ENCODE measurements at places on chromosomes 3 and 15. TPM values are rescaled to one million over a fixed set of nuclear protein-coding genes. Genes with fewer than 3 reads are reported as not detected.
A peak's percentile ranks its signal among the peaks of the same experiment; 100 is the strongest.

- no peak for DNase-seq
Measured at GRCh38 chr3:116164039-116164438, 281.2 kb downstream of the LSAMP start.

DNA sequence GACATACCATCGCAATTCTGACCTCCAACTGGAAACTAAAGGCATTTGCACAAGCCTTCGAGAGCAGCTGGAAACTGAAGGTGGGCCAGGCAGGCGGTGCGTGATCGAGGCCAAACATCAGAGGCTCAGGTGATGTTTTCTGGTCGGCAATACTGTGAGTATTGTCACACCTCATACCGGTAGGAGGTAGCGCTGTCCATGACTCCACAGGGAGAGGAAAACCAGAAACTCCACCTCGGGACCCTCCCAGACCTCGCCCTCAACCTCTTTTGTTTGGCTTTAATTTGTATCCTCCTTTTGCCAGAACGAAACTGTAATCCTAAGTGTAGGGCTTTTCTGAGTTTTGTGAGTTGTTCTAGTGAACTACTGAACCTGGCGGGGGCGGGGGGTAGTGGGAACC, 43.6 kb downstream of the LDHAL6B start:
- no peak for DNase-seq

ARL6IP5 gene
- 121 TPM for total RNA-seq

GRCh38 chr15:88166082-88166993, 90.2 kb downstream of the NTRK3 start:
- DNase-seq, result no peak

GRCh38 chr3:116977441-116977840, 267.9 kb downstream of the TUSC7 start:
- no peak for DNase-seq

DNA sequence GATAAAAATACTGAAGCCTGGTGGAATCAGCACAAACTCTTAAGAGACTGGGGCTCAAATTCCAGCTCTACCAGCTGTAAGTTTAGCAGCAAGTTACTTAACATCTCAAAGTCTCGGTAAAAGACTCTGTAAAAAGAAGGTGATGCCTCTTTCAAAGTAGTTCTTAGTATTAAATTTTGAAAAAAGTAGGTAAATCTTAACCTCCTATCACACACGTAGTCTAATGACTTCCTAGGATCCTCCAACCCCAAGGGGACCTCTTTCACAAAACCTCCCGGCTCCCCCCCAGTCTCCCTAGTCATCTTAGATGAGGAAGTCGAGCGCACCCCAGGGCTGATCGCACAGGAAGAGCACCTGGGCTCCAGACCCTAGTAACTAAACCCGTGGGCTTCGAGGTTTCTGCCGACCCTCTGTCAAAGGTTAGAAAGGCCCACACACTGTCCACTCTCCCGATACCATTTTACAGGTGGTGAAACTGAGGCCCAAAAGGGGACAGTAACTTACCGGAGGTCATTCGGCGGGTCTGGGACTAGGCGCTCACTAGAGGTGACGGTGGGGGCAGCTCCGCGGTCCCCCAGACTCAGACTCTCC, 427 bp downstream of the MBD4 start:
- peak; percentile 68 for DNase-seq

DNA sequence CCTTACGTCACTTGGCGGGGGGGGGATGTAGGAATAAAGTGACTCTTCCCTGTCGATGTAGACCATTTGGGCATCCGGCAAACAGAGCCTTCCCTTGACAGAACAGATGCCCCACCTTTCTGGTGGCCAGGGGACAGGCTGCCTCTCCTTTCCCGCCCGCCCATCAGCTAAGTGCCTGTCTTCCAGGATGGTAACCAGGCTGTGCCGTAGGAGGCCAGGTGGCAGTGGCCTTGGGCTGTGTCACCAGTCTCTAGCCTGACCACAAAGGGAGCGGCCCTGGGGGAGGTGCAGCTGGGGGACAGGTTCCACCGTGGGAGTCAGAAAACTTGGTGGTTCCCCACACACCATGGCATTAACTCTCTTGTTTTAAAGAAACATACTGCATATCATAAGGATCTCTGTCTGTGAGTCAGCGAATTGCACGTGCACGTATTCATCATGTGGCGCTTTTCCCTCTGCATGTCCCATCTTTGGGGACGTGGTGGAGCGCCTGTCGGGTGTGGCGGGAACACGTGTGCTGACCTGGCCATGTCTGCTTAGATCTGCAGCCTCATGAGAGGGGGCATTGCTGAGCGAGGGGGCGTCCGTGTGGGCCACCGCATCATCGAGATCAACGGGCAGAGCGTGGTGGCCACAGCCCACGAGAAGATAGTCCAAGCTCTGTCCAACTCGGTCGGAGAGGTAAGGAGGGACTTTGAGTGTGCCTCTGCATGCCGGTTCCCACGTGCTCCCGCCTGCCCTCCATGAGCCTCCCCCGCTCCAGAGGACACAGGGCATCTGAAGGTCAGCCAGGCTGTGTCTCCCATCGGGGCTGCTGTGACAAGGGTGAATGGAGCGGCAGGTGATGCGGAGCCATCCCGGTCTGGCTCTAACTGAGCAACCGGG, 156.0 kb downstream of the NSMCE3 start:
- DNase-seq, result no peak

GRCh38 chr3:58012302-58012701, 4.1 kb downstream of the FLNB start:
- no peak for DNase-seq

GRCh38 chr3:125513490-125514115, 6.4 kb downstream of the SNX4 start:
- no peak for DNase-seq

All from CD8-positive, alpha-beta memory T cell (primary cell).